Esophagus muscularis mucosa (tissue), 4 donors: ENCODE measurements at places on chromosomes 6 and 20. TPM values are rescaled to one million over a fixed set of nuclear protein-coding genes. Genes with fewer than 3 reads are reported as not detected.

Gene HLA-DMB
- 12.0 TPM for total RNA-seq

Gene ARHGAP18
- 5.2 TPM for total RNA-seq

Gene DOP1A
- 33.2 TPM for total RNA-seq

Gene NFATC2
- total RNA-seq = 8.8 TPM

Gene PXDC1
- total RNA-seq = 141 TPM

Gene SYCP2
- total RNA-seq = 0.83 TPM

Gene C6orf52
- 1.2 TPM for total RNA-seq

Gene ULBP1
- total RNA-seq = not detected

Gene TAAR2
- total RNA-seq = not detected

Gene FAM209A
- total RNA-seq = not detected

Gene CRISP2
- total RNA-seq = not detected

Gene ZFP57
- 0.23 TPM for total RNA-seq

DNA sequence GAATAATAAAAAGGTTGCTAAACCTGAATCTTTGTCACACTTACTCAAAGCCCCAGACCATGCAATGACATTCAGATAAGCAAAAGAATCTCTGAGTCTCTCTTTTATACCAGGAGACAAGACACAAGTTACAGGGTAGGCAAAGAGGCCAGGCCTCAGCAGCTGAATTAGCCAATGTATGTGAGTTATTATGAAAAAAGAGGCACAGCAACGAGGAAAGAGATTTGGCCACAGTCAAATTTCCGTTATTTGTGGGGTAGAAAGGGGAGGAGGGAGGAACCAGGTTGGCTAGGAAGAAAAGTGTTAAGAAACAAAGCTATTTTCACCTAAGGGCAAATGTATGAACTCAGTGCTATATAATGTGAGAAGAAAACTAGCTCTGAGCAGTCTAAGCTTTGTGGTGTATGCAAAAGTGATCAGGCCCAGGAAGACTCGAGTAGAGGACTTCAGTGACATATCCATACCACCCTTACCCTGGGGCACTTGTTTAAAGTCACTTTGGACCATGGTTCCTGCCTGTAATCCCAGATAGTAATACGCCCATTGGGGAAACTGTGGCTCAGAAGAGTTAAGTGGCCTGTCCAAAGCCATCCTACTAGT lies 19.1 kb downstream of the IPCEF1 start:
- peak; percentile 86 for DNase-seq

DNA sequence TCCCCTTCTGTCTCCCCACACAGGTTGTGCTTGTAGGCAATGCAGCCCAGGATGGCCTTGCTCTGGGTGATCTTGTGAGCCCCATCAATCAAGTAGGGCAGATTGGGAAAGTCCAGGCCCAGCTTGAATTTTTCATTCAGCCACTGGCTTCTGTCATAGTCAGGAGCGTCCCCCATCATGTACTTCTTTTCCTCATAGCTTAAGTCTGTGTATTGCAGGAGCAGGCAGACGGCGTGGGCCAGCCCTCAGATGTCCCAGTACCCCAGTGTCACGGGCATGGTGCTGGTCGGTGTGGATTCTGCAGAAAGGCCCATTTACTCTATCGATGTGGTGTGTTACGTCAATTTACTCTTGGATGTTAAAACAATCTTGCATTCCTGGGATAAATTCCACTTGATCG lies 40.1 kb upstream of the SLC16A10 start:
- DNase-seq = peak; percentile 60

DNA sequence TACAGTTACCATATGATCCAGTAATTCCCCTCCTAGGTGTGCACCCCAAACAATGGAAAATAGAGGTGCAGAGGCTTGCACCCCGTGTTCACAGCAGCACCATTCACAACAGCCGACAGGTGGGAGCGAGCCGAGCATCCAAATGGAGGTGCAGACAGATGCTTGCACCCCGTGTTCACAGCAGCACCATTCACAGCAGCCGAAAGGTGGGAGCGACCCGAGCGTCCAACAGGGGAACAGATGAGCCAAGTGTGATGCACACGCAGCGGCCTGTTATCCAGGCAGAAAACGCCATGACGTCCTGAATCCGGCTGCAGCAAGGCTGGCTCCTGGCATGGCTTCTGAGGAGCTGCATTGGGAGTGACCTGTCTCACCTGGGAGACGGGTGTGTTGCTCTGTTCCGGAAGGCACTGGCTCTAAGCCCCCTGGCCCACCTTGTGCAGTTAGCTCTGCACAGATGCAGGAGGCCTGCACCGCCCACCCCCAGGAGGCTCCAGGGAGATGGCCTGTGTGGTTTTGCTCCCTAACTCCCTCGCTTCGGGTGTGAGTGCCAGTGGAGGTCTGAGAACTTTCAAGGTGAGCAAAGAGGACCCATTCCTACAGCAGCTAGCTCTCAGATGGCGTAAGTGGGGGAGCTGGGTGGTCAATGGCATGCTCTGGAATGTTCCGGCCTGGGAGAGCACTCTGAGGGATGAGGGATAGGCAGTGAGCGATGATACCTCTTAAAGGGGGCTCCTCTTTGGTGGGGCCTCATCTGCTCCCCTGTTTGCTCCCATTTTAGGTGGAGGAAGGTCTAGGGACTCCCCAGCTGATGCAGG lies 47.8 kb upstream of the FRMD1 start:
- peak; percentile 81 for DNase-seq

GRCh38 chr20:50496773-50497385 lies 13.3 kb upstream of the PTPN1 start:
- no peak for DNase-seq

DNA sequence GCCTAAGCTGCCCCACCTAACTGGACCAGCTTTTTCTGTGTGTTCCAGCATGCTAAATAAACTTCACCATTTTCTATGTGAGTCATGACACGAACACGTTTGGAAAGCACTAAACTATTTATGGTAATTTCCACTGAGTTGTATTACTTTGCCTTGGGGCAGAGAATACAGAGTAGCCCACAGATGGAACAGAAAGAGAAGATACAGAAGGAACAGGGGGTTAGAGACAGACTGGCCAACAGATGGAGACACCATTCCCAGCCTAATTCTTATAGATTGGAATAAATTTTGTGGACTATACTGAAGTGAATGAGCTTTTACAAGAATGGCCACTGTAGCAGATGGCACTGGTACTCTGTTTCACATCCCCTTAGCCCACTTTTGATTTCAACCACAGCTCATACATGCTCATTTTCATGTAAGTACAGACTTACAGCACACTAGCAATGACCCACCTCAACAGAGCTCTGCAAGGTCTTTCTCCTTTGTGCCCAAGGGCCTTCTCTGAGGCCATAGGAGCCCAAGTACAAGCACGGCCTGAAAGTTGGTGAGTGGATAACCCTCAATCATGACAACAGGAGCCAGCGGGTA lies 13.1 kb upstream of the NT5DC1 start:
- DNase-seq = no peak

- peak; percentile 91 for DNase-seq
These were observed at the start of gene PDE10A for GRCh38 chr6:165662749-165663376. Gene PDE10A, minus strand, starts transcription at chr6:165663241. Its CDS starts 430 bp downstream, at chr6:165662811.

GRCh38 chr20:2544211-2544610 lies 7.8 kb downstream of the TMC2 start:
- peak; percentile 5 for DNase-seq

DNA sequence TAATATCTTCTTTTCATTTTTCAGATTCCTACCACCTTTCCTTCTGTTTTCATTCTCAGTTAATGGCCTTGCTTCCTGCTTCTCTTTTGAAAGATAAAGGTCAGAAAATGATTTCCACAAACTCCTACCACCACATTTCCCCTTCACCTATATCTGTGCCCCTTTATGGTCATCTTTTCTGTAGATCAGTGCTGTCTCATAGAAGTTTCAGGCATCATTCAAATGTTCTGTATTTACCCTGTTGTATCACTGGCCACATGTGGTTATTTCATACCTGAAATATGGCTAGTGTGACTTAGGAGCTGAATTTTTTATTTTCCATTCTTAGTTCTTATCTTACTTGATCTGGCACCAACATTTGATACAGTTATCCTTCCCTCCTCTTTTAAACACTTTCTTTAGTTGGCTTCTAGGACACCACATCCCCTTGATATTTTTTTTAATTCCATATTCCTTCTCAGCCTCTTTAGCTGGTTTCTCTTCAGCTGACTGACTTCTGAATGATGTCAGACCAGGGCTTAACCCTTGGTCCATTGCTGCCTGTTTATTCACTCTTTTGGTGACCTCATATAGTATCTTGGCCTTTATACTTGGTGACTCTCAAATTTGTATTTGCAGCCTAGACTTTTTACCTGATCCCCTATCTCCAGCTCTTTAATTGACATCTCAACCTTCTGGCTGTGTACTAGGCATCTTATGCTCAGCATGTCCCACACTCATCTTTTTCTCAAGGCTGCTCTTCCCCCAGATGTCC lies 81.0 kb downstream of the ATRN start:
- DNase-seq = no peak

- no peak for DNase-seq
These were observed 284.5 kb upstream of the GJE1 start for GRCh38 chr6:141848029-141848890.

GRCh38 chr6:33607784-33608161 lies 13.3 kb upstream of the ITPR3 start:
- DNase-seq = no peak

GRCh38 chr6:5457041-5457440 lies 195.7 kb downstream of the FARS2 start:
- no peak for DNase-seq

DNA sequence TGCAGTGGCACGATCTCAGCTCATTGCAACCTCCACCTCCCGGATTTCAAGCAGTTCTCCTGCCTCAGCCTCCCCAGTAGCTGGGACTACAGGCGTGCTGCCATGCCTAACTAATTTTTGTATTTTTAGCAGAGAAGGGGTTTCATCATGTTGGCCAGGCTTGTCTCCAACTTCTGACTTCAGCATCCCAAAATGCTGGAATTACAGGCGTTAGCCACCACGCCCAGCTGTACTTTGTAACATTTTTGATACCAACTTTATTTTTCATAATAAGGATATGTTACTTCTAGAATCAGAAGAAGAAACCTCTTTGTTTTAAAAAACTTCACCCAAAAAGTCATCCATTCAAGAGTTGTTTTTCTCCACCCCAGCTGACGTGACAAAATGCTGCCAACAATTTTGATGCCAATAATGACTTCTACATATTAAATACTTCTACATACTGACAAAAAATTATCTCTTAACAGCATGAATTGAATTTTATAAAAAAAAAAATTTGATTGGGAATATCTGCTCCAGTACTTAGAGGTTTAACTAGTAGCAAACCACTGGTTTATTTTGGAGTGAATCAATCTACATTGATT lies 22.5 kb upstream of the PRIM2 start:
- DNase-seq = no peak

GRCh38 chr20:21702553-21703470 lies 2.7 kb upstream of the PAX1 start:
- no peak for DNase-seq

DNA sequence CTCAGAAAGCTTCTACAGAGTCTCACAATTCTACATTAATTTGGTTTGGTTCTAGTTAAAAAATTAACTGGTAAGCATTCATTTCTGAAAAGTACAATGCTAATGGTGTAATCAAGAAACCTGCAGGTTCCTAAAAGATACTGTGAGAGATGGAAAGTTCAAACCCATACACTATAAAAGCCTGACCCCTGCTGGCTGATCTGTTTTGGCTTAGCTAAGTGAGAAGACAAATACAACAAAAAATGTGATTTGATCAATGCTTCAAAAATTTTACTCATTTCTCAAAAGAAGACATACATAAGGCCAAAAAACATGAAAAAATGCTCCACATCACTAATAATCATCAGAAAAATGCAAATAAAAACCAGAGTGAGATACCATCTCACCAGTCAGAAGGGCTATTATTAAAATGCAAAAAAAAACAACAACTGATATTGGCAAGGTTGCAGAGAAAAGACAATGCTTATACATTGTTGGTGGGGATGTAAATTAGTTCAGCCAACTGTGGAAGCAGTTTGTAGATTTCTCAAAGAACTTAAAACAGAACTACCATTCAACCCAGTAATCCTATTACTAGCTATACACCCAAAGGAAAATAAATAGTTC lies 102.8 kb downstream of the MOXD1 start:
- DNase-seq = no peak

GRCh38 chr6:157169226-157169625 lies 154.1 kb downstream of the TMEM242 start:
- DNase-seq = no peak

GRCh38 chr20:15889061-15889460 lies 684.2 kb downstream of the KIF16B start:
- no peak for DNase-seq

- no peak for DNase-seq
These were observed 6.5 kb downstream of the TGM6 start for GRCh38 chr20:2387180-2387577.

GRCh38 chr6:39312912-39313525 lies 1.2 kb downstream of the KCNK17 start:
- no peak for DNase-seq

DNA sequence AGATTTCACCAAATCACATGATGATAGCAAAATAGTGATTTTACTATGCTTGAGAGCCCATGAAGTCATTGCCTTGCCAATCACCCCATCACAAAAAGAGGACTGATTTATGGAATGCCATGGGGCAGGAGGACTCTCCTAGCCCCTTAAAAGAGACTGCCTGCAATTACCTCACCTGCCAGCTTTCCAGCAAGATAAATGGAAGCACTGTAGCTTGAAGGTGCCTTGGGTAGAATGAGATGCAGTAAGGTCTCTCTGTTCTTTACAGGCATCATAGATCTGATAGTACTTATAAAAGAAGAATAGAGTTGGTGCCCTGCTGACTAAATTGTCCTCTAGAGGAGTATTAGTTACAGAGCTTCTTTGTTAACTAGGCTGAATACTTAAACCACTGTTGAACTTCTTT lies 242.3 kb downstream of the TMEM242 start:
- DNase-seq = no peak

- DNase-seq = no peak
These were observed 43.2 kb downstream of the STK35 start for GRCh38 chr20:2144850-2145249.

DNA sequence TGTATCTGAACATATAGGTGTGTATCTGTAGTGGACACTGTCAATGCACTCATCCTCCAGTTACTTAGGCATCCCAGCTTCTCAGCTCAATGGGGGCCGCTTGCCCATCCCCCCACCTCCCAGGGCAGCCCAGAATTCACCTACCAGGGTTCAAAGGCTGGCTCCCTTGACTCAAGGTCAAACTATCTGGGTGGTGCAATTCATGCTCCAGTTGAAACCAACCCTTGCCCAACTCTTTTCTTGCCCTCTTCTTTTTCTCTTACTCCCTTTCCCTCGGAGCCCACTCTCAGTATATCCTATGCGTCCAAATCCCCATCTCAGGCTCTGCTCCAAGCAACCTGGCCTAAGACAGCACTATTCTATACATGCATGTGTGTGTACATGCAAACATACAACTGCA lies 127.4 kb downstream of the BCAS1 start:
- DNase-seq = peak; percentile 31

- DNase-seq = no peak
These were observed 100.8 kb downstream of the OR2B2 start for GRCh38 chr6:27811451-27811772.

DNA sequence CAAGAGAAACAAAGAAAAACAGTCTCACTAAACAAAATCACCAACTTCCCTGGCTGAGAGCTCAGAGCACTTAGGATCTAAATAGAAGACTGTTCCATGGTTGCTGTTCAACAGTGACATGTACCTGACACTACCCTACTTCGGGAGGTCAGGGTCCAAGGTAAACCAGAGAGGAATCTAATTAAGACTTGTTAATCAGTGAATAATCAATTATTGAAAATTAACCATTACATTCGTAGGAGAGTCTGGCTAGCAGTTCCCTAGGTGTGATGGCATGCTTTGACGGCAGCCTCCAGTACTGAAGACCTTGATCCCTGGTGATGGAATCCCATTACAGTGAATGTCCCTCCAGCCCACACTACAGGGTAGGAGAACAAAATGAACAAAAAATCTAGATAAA lies 154.0 kb upstream of the AFDN start:
- DNase-seq = no peak

- DNase-seq = no peak
These were observed 207.5 kb downstream of the SYNDIG1 start for GRCh38 chr20:24676978-24677370.
